ENCODE measurements at places on chromosomes 12 and 14.

DNA sequence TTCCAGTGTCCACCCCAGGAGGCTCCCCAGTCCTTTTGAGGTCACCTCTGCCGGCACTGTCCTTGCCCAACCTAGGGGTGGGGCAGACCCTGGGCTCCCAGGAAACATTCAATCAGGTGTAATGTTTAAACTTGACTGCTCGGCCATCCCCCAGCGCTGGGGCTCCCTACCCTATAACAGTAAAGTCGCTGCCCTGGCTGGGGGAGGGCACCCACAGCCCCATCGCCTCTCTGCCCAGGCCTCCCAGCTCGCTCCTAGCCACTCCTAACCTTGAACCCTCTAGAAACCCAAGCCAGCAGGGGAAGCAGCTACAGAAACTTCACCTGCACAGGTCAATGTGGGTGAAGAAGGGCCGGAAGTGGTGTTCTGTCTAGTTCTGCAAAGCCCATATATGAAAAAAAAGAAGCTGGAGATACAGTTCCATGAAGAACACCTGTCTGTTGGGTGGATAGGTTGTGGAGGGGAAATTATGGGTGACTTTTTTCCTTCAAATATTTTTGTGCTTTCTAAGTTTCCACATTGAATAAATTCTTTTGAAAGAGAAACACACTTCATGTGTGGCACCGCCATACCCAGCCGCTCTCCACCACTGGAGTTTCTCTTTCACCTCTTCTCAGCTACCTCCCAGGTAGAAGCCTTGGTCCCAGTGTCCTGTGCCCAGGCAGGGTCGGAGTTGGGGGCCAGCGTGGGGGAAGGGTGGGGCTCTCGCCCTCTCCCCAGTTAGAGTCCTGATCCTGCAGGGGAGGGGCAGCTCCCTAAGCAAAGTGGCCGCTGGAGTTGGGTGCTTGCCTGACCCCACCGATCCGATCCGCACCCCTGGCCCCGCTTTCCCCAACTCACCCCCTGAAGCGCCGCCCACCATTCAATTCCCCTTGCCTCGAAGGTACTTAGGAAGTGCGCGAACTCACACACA is 1.1 kb downstream of the CLMN start:
- no peak for DNase-seq

GRCh38 chr12:52165096-52165855 is 26.5 kb downstream of the KRT80 start:
- no peak for DNase-seq

- DNase-seq, result no peak
These were observed 60.9 kb upstream of the JDP2 start for GRCh38 chr14:75366963-75367362.

DNA sequence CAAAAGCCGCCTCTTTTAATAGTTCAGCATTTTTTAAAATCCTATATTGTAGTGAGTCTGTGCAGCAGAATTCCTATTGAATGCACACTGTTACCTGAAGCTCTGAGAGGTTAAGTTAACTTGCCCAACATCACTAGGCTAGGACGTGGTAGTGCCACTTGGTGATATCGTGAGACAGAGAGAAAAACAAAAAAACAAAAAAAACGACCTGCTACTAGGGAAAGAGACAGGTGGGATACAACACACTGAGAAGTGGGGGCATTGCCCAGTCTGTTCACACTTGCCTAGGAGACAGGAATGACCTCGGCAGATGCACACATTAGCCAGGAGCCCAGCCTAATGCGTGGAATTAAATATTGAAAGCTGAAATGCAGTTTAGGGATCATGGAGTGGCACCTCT is 129.7 kb upstream of the CCND2 start:
- no peak for DNase-seq

DNA sequence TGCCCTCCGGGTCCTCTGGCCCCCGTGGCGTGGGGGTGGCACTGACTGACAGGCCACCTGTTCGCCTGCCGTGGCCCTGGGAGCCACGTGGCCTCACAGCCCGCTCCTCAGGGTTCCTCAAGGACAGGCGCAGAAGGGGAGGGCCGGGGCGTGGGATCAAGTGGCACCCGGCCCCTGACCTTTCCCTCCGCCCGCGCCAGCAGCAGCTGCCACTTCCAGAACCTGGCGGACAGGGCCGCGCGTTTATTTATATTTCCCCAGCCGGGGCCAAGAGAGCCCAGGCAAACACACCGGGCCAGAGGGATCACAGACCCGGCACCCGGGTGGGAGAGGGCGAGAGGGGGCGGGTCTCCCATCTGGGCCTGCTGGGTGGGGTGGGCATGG is 92.6 kb downstream of the RFLNA start:
- peak; percentile 59 for DNase-seq

DNA sequence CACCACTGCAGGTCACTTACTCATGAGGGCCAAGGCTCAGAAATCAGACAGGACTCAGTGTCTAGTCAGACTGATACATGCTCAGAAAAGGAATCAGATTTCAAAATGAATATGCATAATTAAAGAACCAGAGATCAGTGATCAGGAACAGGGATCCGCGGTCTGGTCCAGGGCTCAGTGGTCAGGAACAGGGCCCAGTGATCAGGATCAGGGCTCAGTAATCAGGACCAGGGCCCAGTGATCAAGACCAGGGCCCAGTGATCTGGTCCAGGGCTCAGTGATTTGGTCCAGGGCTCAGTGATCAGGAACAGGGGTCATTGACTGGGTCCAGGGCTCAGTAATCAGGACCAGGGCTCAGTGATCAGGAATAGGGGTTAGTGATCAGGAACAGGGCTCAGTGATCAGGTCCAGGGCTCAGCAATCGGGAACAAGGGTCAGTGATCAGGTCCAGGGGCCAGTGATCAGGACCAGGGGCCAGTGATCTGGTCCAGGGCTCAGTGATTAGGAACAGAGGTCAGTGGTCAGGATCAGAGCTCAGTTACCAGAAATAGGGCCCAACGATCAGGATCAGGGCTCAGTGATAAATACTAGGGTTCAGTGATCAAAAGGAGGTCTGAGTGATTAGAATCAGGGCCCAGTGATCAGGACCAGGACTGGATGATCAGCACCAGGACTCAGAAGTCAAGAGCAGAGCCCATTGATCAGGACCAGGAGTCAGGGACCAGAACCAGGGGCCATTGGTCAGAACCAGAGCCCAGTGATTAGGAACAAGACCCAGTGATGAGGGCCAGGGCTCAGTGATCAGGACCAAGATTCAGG is 175.3 kb downstream of the TMEM121 start:
- DNase-seq, result no peak

- DNase-seq, result no peak
These were observed 91.7 kb downstream of the TMX1 start for GRCh38 chr14:51331486-51332367.

DNA sequence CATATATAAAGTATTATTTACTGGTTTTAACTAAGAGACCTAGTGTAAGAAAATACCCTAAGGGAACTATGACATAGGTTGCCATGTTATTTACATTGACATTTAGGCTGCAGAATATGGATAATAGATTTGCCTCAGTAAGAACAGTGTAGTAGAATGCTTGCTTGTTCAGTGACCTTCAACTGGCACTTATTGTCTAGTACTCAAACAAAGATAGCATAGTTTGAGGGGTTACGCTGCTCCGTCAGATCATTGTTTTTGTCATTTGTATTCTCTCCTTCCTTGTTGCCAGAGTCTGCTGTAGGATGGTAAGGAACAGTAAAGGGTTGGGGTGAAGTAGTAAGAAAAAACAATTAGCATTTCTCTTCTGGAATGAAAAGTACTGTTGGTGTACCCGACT is 33.2 kb downstream of the TOGARAM1 start:
- DNase-seq, result no peak

DNA sequence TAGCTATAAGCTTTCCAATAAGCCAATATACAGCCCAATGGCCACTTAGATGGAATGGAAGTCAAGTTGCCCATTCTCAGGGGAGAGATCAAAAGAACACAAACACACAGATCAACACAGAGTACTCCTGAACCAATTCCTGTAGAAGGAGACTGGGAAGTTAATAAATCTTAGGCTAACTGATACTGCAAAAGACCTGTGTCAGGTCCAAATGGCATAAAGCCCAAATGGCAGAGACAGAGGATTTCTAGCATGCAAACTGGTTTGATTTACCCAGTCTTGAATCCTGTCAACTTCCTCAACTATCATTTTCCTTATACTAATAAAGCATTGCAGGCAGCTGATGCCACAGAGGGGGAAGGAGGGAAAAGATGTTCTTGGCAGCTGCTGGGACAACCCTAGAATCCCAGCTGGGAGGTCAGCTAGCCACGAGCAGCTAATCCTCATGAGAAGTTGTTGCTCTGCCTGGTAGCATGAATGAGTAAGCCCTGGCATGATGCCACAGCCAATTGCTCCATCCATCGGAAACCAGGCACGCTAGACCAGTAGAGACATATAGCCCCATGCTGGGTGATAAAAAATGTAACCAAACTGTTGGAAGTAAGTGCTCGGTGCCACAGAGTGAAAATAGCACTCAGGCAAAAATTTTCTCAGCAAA is 26.2 kb downstream of the ANG start:
- no peak for DNase-seq

GRCh38 chr12:80717856-80718255 is 1.1 kb downstream of the MYF5 start:
- no peak for DNase-seq

DNA sequence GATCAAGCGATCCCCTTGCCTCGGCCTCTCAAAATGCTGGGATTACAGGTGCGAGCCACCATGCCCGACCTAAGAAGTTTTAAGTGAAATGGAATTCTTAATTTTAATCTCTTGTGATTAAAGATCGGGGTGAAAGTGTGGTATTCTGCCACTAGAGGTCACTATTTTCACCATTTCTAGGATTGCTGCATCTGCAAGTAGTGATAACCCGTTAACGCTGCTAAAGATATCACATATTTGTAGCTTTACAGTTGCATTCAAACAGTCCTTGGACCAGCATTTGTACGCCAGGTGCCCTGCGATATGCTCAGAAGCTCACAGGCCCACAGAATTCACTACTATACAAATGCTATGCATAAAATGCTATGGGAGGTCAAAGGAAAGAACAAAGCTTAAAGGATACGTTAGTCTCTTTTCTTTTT is 19.3 kb downstream of the CCDC62 start:
- peak; percentile 8 for DNase-seq

GRCh38 chr12:15334225-15334624 is 11.9 kb downstream of the PTPRO start:
- DNase-seq, result no peak

DNA sequence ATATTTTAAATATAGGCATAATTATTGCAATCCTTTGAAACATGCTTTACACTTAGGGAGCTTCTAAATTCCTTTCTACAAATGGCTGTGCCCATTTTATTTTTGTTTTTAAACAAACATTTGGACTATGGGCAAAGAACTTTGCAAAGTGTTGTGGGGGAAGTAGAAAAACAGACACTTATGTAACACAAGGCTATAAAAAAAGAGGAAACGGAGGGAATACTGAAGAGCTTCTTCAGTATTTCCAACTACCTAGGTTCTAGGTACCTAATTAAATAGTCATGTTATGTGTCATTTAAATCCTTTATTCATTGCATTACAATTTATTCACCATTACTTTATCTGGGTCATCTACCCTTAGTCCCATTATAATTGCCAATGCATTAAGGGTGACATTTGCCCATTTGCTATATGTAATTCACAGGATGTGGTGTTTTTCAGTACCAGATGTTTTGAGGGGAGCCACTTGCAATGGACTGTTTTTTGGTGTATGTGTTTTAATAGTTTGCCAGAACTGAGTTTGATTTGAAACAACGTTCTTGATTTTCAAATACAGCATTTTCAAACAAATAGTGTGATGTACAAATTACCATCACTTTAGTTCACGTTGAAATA is 1.5 kb upstream of the MSRB3 start:
- DNase-seq, result no peak

- DNase-seq, result no peak
These were observed 1455.3 kb upstream of the FLRT2 start for GRCh38 chr14:84074626-84075025.

DNA sequence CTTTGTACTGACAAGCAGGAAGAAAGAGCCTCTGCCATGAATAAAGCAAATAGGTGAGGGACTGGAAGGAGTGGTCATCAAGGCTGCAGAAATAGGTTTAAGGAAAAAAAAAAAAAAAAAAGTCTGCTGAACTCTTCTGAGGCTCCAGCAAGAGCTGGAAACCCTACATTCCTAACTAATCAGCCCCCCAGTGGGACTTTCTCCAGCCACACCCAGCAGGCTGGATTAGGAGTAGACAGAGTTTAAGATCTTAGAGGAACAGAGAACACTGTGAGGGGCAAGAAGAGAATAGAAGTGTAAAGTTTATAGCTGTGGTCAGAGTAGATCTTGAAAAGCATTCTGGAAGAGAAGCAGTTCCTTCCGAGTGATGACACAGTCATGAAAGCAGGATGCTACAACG is 66.4 kb downstream of the ATXN2 start:
- DNase-seq, result no peak

GRCh38 chr14:23895053-23895419 is 58.5 kb upstream of the DHRS4 start:
- no peak for DNase-seq

Measured in NCI-H510A (cell line).